ENCODE measurements at places on chromosomes 16 and 17.

DNA sequence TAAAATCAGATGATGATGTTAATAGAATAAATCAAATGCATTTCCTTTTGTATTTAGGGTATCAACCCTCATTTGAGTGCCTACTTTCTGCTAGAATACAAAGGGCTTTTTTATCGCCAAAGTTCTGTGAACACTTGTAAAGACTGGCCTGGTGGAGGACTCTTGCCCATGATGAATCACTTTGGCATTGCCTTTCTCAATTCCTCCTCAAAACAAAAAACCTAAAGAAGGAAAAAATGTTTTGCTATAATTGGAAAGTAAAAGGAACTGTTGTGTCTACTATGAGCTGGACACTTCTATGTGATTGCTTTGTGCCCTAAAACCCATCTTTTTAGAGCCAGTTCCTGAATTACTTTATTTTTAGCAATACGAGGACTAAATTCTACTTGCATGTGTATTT, 13.0 kb upstream of the DHRS11 start:
- DNase-seq: no peak

DNA sequence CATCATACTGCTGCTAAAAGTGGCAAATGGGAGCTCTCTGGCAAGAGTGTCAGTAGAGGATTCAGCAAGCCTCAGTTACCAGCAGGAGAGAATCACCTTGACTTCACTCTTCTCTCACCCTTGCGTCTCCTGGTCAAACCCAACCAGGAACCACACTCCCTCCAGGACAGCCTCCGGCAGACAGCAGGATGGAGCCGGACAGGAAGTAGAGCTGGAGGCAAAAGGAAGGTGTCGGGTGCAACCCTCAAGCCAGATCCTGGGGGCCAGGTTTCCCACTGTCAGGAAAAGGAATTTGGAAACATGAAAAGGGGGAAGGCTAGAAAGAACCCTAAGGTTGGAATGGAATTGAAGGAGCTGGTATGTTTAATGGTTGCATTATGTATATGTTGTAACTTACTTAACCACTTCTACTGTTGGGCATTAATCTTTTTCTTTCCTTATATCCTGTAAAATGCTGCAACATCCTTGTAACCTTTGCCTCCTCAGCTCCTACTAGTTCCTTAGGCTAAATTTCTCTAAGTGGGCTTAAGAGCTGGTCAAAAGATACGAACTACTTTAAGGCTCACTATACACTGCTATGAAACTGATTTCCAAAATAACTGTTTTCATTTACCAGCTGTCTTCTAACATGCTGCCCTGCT, 40.3 kb downstream of the CYTH1 start:
- DNase-seq: no peak

GRCh38 chr17:65409381-65409780, 152.1 kb downstream of the AXIN2 start:
- no peak for DNase-seq

DNA sequence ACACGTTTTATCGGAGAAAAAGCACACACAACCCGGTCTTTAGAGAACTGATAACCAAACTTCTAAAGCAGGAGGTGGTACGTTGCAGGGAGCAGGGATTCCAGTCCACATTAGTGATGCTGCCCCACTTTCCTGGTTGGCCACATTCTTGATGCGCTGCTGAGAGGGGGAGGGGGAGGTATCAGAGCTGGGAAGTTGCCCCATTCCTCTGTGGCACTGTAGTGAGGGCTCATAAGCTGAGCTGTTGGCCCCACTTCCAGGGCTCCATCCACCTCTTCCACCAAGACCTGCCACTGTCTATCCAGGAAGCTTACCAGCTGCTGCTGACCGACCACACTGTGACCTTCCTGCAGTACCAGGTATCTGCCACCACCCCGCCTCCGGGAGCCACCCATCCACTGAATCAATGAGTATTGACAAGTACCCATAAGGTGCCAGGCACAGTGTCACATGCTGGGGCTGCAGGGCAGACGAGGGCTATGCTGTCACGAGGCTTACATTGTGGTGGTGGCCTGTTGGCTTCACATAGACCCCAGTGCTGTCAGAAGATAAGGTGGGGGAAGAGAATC, 1.1 kb downstream of the TSEN54 start:
- no peak for DNase-seq

DNA sequence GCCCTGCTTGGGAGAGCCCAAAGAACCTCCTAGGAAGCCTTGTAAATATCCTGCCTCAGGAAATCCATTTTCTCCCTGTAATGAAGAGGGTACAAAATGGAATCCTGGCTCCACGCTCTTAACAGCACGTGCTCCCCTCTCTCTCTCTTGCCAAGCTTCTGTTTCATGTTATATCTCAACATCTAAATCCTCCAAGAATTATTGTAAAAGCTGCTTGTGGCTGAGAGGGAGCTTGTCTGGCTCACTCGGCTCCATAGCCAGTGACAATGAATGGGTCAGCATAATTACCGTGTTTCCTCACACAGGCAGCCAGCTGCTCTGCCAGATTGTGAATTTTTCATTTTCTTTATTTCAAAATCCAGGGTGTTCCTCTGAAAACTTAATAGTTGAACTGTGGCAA, 317.8 kb downstream of the RBFOX1 start:
- no peak for DNase-seq
